Glomerular endothelial cell (primary cell): ENCODE measurements at places on chromosomes 5 and 9.

GRCh38 chr9:130343445-130343918 is 77.9 kb downstream of the HMCN2 start:
- no peak for DNase-seq

GRCh38 chr5:57703721-57704120 is 221.1 kb upstream of the ACTBL2 start:
- no peak for DNase-seq

GRCh38 chr5:98938464-98938863 is 9.7 kb upstream of the CHD1 start:
- no peak for DNase-seq

DNA sequence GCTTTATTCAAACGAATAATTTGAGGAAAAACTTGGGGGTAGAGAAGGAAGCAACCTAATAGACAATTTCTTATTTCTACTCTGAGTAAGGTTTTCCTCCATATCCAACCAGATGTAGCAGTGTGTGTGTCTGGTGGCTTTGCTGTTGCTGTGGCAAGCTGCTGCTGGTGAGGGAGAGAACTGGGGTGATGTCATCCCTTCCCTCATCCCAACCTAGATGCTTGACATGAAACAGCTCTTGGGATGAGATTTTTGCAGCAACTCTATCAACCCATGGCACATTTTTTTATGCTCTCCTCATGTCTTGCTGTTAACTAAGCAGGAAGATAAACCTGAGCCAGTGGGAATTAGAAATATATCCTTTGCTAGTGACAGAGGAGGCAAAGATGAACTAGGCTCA is 135.8 kb downstream of the PCSK1 start:
- no peak for DNase-seq

DNA sequence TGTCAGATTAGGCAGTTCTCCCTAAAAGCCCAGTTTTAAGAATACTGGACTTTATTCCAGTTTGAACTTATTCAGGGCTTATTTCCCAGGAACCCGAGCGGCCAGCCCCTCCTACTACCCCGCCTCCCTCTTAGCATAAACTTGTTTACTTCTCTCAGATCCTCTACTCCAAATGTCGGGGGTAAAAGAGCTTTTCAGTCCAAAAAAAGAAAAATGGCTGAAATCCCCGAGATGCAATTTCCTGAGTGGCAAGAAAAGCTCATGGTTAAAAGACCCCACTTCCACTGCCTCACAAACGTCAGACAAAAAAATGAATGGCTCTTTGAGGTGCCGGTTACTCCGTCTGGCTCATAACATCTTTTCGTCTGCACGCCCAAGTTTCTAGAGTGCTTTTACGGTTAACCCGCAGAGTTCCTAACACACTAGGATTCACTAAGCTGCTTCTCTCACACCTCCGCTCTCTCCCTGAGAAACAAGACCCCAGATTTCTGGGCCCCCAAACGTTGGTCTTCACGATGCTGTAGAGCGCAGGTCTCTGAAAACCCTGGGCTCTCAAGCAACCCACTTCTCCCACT is 402 bp downstream of the BRD8 start:
- peak; percentile 10 for DNase-seq

- DNase-seq: no peak
Observed at GRCh38 chr9:91255327-91255726, 106.4 kb downstream of the AUH start.

- DNase-seq: no peak
Observed at GRCh38 chr9:96219026-96219899, 82.7 kb downstream of the HSD17B3 start.

GRCh38 chr5:112737463-112738190 is at the start of gene APC:
Gene APC, plus strand, starts transcription at chr5:112737885. Its CDS starts 17,006 bp downstream, at chr5:112754891.
- DNase-seq: no peak

- DNase-seq: no peak
Observed at GRCh38 chr5:116415989-116416388, 158.6 kb downstream of the SEMA6A start.

DNA sequence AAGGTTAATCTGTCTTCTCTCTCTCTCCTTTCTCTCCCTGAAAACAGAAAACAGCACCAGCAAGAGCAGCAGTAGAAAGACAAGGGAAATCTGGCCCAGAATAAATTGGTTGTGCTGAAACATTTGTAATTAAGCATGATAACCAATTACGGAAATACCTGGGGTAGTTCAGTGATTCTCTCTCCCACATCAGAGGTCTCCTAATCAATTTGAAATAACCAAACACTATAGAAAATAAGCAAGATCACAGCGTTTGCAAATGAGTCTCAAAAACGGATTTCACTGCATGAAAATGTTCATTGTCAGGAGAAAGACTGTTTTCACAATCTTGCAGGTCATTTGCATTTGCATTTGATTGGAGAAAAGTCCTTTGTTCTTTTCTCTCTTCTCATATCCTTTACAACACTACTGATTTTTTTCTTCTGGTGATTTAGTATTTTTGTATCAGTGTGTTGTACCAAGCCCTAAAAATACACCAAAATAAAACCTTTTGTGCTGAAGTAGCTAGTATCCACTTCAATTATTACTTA is 36.8 kb upstream of the CDH6 start:
- DNase-seq: no peak

DNA sequence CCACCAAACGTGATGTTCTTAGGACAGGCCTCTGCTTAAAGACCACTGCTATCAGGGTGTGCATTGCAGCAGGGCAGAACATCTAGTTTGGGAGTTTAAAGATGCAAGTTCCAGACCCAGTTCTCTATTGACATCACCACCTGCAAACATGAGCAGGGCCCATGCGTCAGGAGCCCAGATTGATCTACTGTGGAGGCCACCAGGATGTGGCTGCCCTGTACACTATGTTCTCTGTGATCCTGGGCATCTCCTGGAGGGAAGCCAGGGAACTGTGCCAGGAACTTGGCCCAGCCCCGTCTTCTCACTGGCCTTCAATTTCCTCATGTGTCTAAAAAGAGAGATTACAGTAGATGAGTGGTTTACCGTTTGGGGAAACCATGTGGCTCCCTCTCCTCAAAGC is 87.1 kb downstream of the PDE6A start:
- no peak for DNase-seq

GRCh38 chr9:11158063-11158462 is 545.3 kb upstream of the PTPRD start:
- no peak for DNase-seq

DNA sequence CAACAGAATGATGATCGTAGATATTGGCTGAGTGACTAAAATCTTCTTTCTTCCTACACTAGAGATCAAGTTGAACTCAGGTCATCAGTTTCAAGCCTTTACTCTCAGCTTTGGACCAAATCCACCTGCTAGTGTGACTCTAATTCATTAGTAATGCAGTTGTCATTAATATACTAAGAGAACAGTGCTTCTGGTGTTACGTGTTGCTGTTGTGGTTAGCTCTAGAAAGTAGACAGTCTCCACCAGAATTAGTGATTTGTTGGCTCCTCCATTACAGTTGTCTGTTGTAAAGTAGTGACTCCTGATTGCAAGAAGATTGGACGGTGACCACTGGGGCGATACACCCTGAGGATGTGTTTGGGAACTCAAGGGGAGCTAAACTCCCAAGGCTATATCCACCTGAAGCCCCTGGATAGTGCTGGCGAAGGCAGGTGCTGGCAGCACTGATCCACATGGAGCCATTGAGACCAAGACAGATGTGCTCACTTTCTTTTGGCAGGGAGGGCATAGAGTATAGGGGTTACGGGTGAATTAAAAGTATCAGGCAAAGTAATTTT is 3.1 kb downstream of the CAMK4 start:
- no peak for DNase-seq

DNA sequence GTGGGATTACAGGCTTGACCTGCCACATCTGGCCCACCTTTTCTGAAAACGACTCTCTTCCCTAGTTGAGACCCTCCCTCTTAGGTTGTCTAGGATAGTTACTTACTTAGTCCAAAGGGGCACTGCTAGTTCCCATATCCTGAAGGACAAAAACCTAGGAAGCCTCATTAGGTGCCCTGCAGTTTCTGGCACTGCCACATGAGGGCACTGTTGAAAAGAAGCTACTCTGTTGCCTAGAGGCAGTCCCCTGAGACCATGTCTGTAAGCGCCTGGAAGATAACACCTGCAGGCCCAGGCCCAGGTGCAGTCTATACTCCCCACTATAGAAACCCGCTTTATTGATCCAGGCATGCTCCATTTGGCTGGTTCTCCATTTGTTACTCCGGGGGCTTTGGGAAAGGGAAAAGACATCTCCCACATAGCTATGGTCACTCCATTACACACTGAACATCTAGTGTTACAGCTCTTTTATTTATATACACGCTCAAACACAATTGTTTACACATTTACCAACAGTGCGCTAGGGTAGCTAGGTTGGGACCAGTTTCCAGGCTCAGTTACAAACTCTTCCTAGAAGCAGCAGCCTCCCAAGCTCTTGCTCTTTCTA is 73.4 kb upstream of the PPARGC1B start:
- no peak for DNase-seq

- DNase-seq: peak; percentile 50
Observed at GRCh38 chr5:140054086-140054689, 11.1 kb upstream of the NRG2 start.

- no peak for DNase-seq
Observed at GRCh38 chr5:15858326-15858725, 321.3 kb downstream of the MARCHF11 start.

DNA sequence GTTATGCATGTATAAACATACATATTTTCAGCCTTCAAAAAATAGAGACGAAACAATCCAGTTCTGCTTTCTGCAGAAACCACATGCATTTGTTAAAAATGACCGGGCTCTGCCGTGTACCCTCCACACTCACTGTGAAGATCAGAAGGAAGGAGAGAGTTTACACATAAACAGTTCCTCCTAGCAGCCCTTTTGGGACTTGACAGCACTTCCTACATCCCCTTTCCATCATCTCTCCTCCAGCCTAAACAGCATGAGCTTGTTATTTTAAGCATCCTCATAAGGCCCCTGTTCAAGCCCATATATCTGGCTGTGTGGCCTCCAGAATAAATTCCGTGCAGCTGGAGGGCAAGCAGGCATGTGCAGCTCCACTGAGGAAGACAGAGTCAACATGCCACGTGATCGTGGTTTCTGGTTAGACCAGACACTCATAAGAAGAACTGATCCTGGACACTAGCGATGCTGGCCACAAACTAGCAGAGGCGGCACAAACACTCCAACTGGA is 42.2 kb downstream of the NIPAL4 start:
- DNase-seq: no peak
